Kidney tubule cell (primary cell): ENCODE measurements at places on chromosomes 6 and 20.

DNA sequence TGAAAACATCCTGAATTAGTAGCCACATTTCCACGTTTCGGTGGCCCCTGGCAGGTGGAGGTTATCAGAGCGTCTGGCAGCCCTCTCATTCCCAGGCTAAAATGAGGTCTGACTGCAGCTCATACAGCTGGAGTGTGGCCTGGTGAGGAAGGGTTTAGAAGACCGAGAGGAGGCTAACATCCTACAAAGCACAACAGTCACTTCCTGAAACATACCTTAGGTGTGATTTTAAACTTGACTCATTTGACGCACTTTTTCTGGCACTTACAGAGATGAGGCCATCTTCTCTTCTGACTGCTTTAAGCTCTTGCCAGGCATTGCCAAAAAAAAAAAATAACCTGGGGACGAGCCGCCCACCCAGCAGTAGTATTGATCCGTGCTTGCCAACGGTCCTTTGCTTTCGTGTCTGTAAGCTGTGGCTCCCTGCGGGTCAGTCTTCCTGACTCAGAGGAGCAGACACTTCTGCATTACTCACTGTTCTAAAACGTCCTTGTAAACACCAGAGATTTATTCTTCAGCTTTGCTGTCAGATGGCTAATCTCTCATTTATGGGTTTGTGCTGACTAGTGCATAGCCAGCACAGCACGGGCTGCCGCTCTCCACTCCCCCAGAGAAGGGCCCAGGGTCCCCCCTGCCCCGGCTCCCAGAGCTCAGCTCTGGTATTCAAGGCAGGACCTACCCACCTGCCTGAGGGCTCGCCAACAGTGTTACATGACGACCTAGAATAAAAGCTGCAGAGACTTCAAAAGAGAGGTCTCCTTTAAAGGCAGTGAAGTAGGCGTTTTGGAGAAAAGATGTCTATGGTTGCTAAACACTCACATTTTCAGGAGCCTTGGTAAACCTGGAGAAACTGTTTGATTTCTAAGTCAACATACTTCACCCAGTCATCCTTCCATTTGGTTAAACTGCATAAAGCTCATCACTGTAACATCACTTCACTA, 78.5 kb upstream of the FRMD1 start:
- peak; percentile 60 for DNase-seq

- DNase-seq, result no peak
Observed at GRCh38 chr20:41358717-41359116, 7.9 kb downstream of the EMILIN3 start.

- DNase-seq, result peak; percentile 80
Observed at GRCh38 chr6:151240036-151240685, 394 bp downstream of the AKAP12 start.

DNA sequence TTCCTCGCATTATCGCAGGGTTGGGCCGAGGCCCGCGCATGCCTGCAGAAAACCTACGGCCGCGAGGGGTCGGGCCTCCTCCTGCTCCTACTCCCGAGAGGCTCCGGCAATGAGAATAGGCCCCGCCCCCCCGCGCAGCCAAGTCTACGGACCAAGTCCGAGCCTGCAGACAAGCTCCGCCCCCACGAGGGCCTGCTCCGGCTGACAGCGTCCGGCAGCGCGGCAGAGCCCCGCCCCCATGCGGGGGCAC, 3.1 kb upstream of the GPSM3 start:
- peak; percentile 100 for DNase-seq

GRCh38 chr6:6837541-6838080, 249.1 kb downstream of the LY86 start:
- no peak for DNase-seq

GRCh38 chr6:83883240-83883639, 23.8 kb downstream of the CYB5R4 start:
- DNase-seq, result no peak

DNA sequence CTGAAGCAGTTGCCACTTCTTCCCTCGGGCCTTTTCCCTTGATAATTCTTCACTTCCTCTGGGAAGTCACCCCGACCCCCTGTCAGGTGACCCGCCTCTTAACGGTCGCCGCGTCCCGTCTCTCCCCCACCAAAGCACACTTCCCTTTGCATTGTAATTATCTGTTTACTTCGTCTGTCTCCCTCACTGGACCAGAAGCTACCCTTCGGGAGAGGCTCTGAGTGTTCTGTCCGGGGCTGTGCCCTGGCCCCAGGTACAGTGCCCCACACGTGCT, 771 bp upstream of the SNAI1 start:
- DNase-seq, result no peak

GRCh38 chr6:157982563-157983405, 1.1 kb downstream of the SYNJ2 start:
- peak; percentile 34 for DNase-seq

- DNase-seq, result no peak
Observed at GRCh38 chr6:108837236-108837971, 10.8 kb upstream of the ARMC2 start.

DNA sequence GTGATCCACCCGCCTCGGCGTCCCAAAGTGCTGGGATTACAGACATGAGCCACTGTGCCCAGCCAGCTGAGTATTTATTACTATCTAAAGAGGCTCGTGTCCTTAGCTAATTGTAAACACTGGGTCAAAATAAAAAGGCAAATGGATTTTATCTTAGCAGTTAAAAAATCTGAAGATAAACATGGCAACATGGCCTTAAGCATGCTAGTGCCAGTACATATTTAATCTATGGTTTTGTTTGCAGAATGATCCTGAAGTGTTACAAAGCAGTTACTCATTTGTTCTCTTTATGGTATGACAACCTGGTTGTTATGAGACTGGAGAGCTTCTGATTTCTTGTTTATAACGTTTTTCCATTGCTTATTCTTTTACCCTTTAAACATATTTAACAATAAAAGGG, 3.9 kb upstream of the KIAA0408 start:
- DNase-seq, result no peak

DNA sequence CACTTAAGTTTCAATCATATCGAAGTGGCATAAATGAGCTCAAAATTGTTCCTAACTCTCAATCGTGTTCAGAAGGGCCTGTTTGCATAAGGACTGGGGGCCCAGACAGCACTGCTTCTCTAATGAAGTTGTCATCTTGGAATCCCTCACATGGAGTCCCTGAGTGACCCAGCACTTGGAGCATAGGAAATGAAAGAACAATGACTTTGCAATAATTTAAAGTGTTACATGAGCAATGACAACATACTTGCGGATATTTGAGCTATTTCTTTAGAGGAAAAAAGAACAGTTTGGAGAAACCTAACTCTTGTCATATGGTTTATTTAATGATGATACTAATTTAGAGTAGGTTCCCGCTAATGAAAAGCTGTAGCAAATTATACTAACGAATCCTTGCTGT, 239.9 kb downstream of the TSHZ2 start:
- no peak for DNase-seq

- peak; percentile 54 for DNase-seq
Observed at GRCh38 chr6:2158596-2159271, 86.7 kb downstream of the GMDS start.

GRCh38 chr6:40219799-40220198, 285.5 kb upstream of the MOCS1 start:
- no peak for DNase-seq

DNA sequence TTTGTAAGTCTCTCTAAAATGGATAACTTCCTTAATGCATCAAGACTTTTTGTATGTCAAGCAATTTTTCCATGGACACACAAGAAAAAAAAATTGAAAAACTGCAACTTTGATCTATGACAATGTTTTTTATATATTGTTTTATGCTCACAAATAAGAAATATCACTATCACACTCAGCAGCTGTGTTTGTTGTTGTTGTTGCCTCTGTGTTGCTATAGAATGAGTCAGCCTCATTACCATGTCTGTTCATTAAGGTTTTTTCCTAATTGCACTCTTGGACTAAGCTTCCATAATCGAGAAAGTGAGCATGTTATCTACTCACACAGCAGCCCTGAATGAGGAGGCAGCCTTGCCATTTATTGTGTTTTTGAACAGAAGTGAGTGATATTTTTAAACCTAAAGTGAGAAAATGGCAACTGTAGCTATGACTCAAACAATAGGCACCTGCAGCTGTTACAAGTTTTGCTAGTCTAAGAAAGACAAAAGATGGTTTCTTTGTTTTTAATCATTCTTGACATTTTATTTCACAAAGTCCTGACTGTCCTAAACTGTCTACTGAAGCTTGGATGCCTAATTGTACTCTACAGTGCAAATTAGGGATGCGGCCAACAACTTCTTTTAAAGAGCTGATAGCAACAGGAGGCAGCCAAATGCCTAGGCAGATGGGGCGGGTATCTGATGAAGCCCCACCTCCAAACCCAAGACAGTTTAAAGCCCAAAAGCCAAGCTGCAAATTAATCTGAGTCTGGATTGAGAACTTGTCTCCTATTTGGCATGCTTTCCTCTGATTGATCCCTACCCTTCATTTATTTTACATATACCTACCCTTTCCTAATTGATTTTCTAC, 77.9 kb upstream of the DOK5 start:
- no peak for DNase-seq

DNA sequence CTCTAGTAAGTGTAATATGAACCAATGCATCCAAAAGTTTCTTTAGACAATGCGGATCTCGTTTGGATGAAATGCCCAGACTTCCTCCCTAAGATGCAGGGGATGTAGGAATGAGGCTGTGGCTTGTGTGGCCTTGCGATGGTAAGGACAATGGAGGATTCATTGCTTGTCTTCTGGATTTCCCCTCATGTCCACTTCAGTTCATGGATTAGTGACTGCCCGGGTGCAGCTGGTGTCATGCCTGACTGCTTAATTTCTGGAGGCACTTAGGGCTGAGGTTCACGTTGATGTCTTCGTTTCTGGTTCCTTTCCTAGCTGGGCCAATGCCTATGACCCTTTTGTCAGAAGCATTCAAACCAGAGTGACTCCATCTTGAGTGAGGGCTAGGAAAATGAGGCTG, 93.8 kb downstream of the SCP2D1 start:
- DNase-seq, result no peak

- no peak for DNase-seq
Observed at GRCh38 chr6:163892824-163893561, 478.5 kb downstream of the QKI start.

- DNase-seq, result no peak
Observed at GRCh38 chr20:20241976-20242375, 125.9 kb upstream of the INSM1 start.

DNA sequence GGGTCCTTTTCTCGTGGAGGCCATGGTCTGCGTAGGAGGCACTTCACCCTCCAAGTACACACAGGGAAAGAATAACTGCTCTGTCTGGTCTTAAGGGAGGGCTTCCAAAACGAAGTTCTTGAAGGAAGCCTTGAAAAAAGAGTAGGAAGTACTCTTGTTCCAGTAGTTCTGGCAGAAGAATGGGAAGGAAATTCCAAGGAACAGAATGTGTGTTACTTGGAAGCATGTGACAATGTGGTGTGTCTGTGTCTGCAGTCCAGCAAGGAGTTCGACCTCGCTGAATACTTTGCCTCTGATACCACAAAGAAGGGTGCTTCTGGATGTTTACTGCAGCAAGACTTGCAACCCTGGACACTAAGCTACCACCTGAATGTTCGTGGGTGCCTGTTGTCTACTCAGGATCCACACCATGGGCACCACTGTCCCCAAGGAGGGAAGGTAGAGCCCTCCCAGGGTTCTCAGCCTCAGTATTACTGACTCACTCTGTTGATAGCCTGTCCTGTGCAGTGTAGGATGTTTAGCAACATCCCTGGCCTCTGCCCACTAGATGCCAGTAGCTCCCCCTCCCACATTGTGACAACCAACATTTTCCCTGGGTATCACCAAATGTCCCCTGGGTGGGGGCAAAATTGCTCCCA, 471.6 kb upstream of the CDH4 start:
- DNase-seq, result no peak

GRCh38 chr6:142545147-142545546, 243.3 kb downstream of the ADGRG6 start:
- DNase-seq, result no peak

- DNase-seq, result no peak
Observed at GRCh38 chr6:127951172-127951917, 50.5 kb upstream of the THEMIS start.

GRCh38 chr6:11236076-11236750, 3.7 kb upstream of the NEDD9 start:
- peak; percentile 92 for DNase-seq

DNA sequence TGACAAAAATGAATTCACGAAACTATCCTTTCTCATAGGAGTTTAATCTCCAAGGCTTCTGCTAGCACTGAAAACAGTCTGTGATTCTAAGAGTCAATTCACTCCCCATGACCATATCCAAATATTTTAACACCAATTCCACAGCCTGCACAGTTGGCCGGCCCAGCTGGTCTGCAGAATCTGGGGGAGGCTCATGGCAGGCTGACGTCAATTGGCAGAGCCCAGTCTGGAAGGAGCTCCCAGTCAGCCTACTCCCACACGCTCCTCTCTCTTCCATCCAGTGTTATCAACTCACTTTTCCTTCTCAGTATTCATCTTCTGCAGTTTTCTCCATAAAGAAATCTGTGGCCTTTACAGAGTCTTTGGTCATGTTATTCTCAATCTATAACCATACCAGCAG, 111.0 kb downstream of the TBXT start:
- no peak for DNase-seq
